ENCODE measurements at places on chromosomes 11 and 22.

GRCh38 chr11:65696802-65697552, 15.1 kb upstream of the KAT5 start:
- no peak for DNase-seq

DNA sequence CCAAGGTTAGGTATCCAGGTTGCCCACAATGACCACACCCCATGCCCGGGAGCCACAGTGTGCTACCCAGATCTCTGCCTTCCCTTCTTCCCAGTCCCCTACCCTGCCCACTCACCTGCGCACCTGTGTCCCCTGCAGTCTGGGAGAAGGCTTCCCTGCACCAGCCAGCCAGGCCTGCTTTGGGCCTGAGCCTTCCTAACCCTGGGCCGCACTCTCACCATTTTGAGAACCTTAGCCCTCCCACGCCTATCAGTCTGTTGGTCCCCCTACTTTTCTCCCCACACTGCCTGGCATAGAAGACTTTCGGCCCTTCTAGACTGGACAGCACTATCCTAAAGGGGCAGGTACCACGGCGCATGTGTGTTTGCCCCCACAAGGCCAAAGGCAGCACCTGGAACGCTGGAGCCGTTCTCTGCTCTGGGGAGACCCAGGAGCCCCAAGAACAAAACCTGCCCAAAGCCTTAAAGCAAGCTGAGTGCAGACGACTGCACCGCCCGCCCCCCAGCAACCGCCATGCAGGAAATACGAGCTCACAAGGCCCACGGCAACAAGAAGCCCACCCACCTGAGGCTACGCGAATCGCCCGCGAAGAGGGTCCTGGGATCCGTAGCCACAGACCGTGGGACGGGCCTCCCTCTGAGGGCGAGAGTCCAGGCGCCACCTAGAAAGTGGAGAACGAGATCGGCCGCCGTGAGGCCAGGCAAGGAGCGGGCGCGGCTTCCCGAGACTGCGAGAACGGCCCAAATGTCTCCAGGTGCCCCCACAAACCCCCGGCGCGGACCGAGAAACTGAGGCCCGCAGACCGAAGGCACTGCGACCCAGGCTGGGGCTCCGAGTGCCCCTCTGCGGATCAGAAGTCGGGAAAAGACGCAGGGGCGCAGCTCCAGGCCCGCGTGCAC, 546 bp downstream of the GNB1L start:
- DNase-seq, result no peak

- DNase-seq, result no peak
Observed at GRCh38 chr11:64180891-64181290, 5.1 kb upstream of the STIP1 start.

GRCh38 chr11:113773092-113773415, 438 bp downstream of the ZW10 start:
- DNase-seq, result no peak

DNA sequence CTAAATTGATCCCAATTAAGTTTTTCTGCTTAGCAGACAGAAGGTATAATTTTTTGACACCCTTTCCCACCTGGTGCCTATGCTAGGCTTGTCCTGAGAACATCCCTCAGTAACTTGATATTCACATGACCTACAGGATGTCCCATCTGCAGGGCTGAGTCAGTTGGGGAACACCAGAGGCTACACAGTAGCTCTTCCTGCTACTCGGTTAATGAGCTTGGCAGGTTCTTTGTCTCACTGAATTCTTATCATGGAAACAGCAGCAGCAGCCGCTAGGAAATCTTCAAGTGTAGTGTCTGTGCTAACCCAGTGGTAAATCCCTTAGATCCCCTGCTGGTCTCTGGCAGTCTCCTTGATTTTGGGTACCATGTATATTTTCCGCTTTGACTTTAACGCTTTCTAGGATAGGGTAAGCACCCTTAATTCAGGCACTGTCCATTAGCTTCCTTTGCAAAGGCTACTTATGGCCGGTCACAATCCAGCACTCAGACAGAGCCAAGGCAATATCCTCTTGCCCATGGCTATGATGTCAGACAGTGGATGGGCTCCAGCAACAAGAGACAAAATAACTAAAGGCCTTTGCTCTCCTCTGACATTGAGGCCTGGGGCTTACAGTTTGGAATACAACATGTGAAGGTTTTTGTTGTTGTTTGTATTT, 8.5 kb downstream of the MRPL16 start:
- no peak for DNase-seq

GRCh38 chr11:32224580-32224979, 133.7 kb downstream of the RCN1 start:
- DNase-seq, result no peak

DNA sequence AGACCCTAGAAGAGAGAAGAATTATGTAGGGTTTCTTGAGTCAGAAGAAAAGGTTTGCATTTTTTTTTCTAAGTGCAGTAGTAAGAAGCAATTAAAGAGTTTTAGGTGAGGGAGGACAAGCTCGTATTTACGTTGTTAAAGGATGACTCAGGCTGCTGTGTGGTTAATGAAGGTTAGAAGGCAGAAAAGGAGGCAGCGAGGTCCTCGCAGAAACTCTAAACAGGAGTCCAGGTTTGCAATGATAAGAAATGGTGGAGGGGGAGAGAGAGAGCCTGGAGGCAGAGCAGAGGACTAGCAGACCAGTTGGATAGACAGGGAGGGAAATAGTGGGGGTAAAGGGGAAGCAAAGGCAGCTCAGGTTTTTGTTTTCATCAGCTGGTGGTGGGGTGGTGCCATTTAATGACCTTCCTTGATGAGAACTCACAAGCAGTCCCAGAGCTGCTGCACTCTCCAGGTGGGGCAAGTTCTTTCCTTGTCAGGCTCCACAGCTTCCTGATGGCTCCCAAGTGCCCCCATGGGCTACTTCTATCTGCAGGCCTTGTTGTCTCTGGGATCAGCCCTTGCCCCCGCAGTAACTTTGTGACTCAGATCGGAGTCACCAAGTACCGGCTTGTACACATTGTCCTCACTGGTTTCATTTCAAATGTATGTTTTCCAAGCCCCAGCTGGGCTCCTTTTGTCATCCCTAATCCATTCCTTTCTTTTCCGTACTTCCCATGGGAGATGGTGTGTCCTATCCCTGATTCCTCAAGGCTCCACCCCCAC, 8.3 kb upstream of the INSC start:
- no peak for DNase-seq

DNA sequence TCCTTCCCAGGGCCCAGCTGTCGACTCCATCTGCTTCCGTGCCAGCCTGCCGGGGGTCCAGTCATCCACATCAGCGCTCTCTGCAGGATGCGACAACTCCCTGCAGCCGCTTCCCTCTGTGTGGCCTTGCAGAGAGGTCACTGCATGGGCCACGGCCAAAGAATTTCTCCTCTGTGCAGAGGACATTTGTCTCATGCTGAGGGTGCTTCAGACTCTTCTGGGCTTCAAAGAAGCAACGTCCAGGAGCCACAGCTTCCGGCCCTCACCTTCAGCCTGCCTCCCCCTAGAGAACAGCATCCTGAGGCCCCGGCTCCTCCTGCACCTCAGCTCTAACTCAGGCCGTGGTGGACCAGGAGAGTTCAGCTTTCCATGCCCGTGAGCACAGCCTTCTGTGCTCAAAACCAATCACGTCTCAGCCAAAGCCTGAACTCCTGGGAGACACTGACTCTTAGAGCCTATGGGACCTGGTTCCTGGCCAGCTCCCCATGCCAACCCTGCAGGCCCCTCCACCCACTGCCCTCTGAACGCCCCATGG, 258.9 kb downstream of the BRD1 start:
- no peak for DNase-seq

DNA sequence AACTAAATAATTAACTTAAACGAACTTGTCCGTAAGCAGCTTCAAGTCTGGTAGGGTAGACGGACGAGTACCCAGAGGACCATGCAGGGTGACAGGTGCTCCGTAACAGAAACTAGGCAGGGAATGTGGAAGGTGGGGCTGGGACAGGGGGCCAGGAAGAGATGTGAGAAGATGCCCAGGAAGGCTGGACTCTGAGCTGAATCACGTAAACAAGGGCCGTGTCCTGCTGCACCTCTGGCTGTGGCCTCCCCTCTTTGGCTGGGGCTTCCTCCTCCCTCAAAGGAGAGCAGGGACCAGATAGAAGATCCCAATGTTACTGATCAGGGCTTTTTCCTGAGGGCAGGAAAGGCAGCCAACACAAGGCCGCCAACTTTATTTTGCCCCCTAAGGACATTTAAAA, 47.9 kb downstream of the PACSIN2 start:
- DNase-seq, result no peak

DNA sequence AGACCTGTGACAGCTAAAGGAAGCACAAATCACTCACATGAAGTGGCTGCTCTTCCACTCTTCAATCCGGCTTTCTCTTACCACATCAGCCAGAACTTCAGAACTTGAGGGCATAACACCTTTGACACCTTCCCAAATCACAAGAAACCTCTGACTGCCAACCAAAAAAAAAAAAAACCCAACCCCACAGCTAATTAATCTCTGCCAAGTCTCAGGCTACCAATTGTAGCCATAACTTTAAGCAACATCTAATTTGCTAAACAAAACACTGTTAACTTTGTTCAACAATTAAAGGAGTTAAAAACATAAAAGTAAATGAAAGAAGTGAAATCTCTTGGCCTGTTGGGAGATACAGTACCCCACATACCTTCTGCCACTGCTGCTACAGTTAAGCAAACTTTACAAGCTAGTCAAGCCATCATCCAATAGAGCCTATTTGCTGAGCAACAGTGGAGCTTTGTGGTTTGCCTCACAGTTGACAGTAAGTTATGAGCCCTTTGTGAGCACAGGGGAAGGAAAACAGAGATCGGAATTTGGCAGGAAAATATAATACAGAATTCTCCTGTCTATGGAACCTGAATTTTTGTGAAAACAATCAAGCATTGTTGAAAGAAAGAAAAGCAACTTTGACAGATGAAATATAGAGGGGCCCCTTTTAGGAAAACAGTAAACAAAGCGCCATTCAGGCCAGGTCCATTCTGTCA, at the start of gene SOX6:
TSS of gene SOX6 (minus strand) at position 490 of the 704 bp plus-strand sequence. CDS start 15,298 bp downstream, outside the sequence.
- DNase-seq, result no peak

DNA sequence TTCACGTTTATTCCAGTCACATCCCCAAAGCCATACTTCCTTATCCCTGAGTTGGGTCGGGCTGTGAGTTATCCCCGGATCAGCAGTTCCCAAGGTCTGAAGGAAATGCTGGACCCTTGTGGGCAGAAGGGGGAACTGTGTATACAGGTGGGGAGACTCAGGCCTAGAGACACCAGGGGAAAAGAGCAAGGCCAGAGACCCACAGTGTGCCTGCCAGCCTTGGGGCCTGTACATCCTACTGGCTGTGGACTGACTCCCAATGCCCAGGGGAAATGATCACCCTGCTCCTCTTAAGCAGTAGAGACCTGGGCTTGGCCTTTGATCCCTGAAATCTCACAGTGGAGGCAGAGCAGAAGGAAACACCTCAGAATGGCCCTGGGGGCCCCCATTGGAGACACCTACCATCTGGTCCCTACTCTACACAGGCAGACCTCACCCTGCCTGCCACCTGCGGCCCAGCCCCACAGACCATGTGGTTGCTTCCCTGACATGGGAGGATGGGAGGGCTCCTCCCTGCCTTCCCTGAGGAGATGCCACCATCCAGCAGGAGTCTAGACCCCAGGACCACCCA, 1.3 kb downstream of the SELENOM start:
- DNase-seq, result no peak

DNA sequence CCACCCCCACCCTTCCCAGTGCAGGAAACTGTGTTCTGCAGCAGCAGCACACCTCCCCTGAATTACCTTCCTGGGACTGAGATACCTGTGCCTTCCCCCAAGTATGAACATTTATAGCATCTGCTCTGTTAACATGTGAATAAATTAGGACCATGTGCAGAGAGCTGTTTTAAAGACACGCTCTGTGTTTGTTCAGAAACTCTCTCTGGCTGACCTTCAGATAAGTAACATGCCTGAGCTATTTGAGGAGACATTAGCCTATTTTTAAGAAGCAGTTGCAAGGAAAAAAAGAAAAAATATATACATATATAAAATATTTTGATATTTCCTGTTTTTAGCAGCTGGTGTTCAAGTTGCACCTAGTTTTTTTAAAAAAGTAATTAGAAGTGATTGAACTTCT, 5.4 kb downstream of the NAV2 start:
- no peak for DNase-seq

- DNase-seq, result no peak
Observed at GRCh38 chr22:39658806-39659463, 88.4 kb downstream of the CACNA1I start.

DNA sequence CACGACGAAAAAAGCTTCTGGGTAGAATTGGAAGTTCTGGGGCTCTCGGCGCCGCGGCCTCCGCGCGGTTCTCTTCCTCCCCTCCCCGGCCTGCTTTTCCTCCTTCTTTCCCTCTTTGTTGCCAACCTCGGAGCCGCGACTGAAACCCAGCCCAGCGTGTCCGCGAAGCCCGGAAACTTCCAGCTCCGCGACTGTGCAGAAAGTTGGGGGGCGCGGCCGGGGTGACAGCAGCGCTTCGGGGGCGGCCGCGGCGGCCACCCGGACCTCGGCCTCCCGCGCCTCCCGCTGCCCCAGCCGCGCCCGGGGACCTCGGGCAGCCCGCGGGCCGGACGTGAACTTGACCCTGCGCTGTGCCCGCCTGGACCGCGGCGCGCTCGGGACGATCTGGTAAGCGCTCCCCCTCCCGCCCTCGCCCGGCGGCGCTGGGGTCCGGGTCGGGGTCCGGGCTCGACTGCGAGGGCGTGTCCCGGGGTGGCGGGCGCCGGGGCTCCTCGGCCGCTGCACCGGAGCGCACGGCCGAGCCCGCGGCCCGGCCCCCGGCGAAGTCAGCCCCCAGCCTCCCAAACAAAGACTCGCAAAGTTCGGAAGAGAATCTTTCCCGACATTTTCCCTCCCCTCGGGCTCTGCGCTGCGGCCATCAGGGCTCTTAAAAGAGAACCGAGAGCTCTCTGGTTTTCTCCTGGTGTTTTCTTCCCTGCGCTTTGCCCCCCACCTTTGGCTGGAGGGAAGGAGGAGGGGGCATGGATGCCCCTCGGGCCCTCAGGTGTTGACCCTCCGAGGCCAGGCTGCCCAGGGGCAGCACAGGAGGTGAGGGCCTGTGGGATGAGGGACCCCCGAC, 67.9 kb upstream of the WNT7B start:
- DNase-seq, result no peak

- no peak for DNase-seq
Observed at GRCh38 chr11:47991266-47991830, 11.0 kb downstream of the PTPRJ start.

GRCh38 chr22:39932918-39933649, 27.1 kb upstream of the TMA7B start:
- peak; percentile 12 for DNase-seq

- DNase-seq, result no peak
Observed at GRCh38 chr11:2414616-2415015, 14.1 kb downstream of the TSSC4 start.

- no peak for DNase-seq
Observed at GRCh38 chr11:26842478-26843282, 120.8 kb upstream of the SLC5A12 start.

- no peak for DNase-seq
Observed at GRCh38 chr11:19283991-19284390, 43.2 kb upstream of the E2F8 start.

DNA sequence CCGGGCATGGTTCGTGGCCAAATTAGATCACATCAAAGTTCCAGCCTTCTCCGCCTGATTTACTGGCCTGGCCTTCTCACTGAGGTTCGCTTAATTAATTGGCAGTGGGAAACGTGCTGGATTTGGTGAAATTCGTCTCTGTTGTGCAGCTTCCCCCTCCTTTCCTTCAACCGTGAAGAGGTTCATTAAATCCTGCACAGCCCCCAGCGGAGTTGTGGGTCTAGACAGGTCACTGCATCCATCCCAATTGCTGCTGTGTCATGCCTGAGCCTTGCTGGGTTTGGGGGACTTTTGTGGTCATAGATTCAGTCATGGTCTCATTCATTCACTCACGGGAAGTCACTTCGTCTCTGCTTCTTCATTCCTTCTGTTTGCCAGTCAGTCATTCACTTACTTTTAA, 90.0 kb downstream of the INSC start:
- no peak for DNase-seq

GRCh38 chr11:61332281-61332796, 566 bp downstream of the DDB1 start:
- DNase-seq, result no peak

Measured in Panc1 (cell line).